GM23248 (cell line): ENCODE measurements at places on chromosomes 1 and 21.

DNA sequence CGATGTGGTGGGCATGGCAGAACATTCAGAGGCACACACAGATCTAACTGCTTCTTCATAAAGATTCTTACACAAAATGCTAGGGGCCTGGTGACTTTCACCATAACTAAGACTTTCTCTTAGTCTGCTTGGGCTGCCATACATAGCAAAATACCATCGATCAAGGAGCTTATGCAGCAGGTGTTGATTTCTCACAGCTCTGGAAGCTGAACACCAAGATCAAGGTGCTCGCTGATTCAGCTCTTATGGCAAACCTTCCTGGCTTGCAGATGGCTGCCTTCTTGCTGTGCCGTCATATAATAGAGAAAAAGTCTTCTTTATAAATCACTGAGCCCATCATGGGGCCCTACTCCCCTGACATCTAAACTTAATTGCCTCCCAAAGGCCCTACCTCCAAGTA, 487.3 kb downstream of the AJAP1 start:
- no peaks in the 10 kb centered on the region for H3K27me3 ChIP-seq
- H3K27ac ChIP-seq, result no peak overlapping the region
- no peak overlapping the region for H3K4me3 ChIP-seq
- H3K4me1 ChIP-seq, result no peaks in the 10 kb centered on the region
- H3K36me3 ChIP-seq, result no peaks in the 10 kb centered on the region

DNA sequence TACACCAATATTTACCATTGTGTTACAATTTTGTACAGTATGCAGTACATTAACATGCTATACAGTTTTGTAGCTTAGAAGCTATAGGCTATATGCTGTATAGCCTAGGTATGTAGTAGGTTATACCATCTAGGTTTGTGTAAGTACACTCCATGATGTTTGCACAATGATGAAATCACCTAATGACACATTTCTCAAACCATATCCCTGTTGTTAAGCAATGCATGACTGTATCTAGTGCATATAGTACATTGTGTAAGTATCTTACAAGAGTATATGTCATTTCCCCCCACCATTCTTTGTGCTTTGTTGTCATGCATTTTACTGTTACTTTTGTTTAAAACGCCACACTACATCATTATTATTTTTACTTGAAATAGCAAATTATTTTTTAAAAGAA, 65.7 kb upstream of the RNF11 start:
- H3K4me1 ChIP-seq, result no peaks in the 10 kb centered on the region
- no peak overlapping the region for H3K4me3 ChIP-seq
- peaks cover 15% of the 10 kb centered on the region; the same call in 1 of the 2 replicates for H3K27me3 ChIP-seq
- DNase-seq, result peak; percentile 51

- H3K36me3 ChIP-seq, result no peaks in the 10 kb centered on the region
- peaks cover 39% of the 10 kb centered on the region for H3K4me1 ChIP-seq
- H3K4me3 ChIP-seq, result no peak overlapping the region
- peak overlapping the region; percentile 55 for H3K27ac ChIP-seq
- DNase-seq, result peak; percentile 32
- H3K27me3 ChIP-seq, result no peaks in the 10 kb centered on the region
These were observed 77.1 kb downstream of the ITPKB start for GRCh38 chr1:226661965-226662364.

DNA sequence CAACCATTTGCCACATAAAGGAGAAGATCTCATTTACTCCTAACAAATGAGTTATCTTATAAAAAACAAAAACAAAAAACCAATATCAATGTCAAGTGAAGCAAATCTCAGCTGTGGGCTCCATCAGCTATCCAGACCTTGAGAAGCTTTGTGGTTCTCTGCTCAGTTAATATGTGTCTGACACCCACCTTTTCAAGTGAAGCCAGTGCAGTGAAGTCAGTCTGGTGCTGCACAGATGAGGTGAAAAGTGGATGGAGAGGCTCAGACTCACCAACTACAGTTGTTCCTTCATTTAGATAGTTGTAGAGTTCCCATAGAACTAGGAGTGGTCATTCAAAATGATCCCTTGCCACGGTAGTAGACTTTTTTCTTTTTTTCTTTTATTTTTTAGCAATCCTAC, 106.8 kb downstream of the NTNG1 start:
- no peaks in the 10 kb centered on the region for H3K27me3 ChIP-seq
- H3K36me3 ChIP-seq, result no peaks in the 10 kb centered on the region
- no peak for DNase-seq
- no peaks in the 10 kb centered on the region for H3K4me1 ChIP-seq
- H3K4me3 ChIP-seq, result no peak overlapping the region

- H3K4me3 ChIP-seq, result no peak overlapping the region
- H3K27me3 ChIP-seq, result no peaks in the 10 kb centered on the region
- no peaks in the 10 kb centered on the region for H3K4me1 ChIP-seq
- no peak overlapping the region for H3K27ac ChIP-seq
- no peak for DNase-seq
These were observed 288.0 kb upstream of the KAZN start for GRCh38 chr1:14310476-14310875.

DNA sequence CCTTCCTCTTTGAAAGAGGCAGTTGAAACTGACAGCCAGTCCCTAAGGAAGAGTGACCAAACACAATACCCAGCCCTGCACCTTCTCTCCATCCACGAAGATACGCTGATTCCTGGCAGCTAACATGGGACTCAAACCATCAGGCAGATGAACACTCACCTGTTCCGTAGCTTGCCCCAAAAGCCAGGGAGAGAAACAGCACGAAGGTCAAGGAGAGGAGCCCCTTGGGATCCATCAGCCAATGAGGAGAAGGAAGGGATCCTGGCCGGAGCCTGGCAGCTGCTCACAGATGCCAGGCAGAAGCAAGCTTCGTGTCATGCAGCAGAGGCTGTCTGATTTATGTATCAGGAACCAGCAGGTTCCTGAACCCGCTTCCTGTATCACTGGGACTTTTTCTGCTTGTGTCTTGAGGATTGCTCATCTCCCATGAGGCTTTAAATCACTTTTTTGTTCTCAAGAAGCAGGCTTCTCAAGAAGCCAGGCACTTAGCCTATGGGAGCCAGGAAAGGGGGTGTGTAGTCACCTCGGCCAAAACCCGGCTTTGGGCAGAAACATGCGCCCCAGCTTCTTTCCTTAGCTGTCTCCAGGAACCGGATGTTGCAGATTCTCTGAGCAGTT, at the start of gene SLAMF1:
Gene SLAMF1 (minus strand): TSS at position 334 of the 618 bp plus-strand sequence. CDS start 99 bp downstream, at position 235.
- no peak for DNase-seq
- no peak within 1 kb of the TSS for H3K27ac ChIP-seq
- no peaks in the 10 kb centered on the region for H3K36me3 ChIP-seq
- H3K27me3 ChIP-seq, result no peaks in the 10 kb centered on the region
- H3K4me1 ChIP-seq, result no peaks in the 10 kb centered on the region

DNA sequence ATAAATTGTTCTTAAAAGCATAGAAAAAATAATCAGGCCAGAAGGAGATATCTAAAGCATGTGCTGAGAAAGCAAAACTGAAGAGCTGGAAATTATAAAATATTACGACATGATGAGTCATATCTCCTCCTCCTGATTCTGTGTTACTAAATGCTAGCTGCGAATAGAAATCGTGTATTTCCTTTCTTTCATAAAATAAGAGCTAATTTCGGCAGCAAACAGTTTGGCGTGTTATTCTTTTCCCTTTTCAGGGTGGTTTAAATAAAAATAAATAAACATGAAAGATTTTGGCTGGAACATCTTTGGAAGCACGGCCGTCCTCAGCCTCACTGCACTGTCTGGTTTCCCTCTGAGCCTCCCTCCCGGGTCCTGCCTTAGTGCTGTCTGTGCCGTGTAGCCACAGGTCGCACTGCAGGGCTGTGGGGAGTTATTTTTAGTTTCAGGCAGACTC, 56.0 kb downstream of the ADARB1 start:
- H3K36me3 ChIP-seq, result no peaks in the 10 kb centered on the region
- peak overlapping the region; percentile 67 for H3K4me3 ChIP-seq
- peak overlapping the region; percentile 83 for H3K27ac ChIP-seq
- H3K27me3 ChIP-seq, result no peaks in the 10 kb centered on the region
- peaks cover 41% of the 10 kb centered on the region for H3K4me1 ChIP-seq

GRCh38 chr1:60655679-60656355, 426.5 kb upstream of the NFIA start:
- H3K4me1 ChIP-seq, result no peaks in the 10 kb centered on the region
- H3K4me3 ChIP-seq, result no peak overlapping the region
- no peaks in the 10 kb centered on the region for H3K27me3 ChIP-seq

GRCh38 chr1:94115900-94116436, 5.0 kb downstream of the ABCA4 start:
- no peaks in the 10 kb centered on the region for H3K27me3 ChIP-seq
- no peak overlapping the region for H3K4me3 ChIP-seq
- DNase-seq, result peak; percentile 88
- H3K4me1 ChIP-seq, result peaks cover 12% of the 10 kb centered on the region
- no peaks in the 10 kb centered on the region for H3K36me3 ChIP-seq

- H3K4me1 ChIP-seq, result no peaks in the 10 kb centered on the region
- H3K27ac ChIP-seq, result no peak overlapping the region
- no peak for DNase-seq
- no peak overlapping the region for H3K4me3 ChIP-seq
These were observed 151.1 kb downstream of the NTNG1 start for GRCh38 chr1:107291987-107292386.

- no peaks in the 10 kb centered on the region for H3K27me3 ChIP-seq
- no peak overlapping the region for H3K4me3 ChIP-seq
- no peak overlapping the region for H3K27ac ChIP-seq
- no peaks in the 10 kb centered on the region for H3K4me1 ChIP-seq
- DNase-seq, result no peak
These were observed 38.0 kb downstream of the WDR4 start for GRCh38 chr21:42841156-42841915.

DNA sequence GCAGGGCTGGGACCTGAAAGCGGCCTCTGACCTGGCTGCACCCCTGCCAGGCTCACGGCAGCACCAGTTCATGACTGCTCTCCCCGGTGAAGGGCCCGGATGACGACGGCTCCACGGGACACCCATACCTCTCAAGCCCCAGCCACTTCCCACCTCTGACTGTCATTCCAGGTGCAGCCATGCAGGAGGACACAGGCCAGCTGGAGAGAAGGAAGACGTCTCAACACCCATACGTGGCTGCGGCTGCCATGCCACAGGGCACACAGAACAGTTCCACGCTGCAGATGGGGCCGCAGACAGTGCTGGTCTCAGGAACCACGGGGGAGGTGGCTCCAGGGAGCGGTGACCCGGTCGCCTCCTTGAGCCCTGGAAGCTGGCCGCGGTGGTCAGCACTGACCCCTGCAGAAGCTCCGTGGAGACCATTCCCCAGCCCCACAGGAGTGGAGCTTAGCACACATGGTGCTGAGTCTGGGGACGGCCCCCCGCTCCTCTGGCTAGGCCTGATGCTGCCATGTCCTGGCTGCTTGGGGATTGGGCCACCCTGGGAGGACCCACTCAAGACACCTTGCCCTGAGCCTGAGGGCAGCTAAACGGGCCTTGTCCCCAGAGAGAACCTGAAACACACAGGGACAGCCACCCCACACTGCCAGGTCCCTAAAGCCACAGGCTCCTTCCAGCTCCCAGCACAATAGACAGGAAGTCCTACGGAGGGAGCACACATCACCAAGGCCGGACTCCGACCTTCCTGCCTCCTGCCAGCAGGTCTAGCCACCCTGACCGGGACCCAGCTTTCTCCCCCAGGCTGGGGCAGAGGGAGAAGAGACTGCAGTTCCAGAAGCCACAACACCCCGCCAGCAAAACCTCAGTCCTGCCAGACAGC, 8.6 kb downstream of the WNT9A start:
- no peak overlapping the region for H3K27ac ChIP-seq
- no peaks in the 10 kb centered on the region for H3K36me3 ChIP-seq
- DNase-seq, result no peak

GRCh38 chr21:21238629-21239400, 240.6 kb downstream of the NCAM2 start:
- no peaks in the 10 kb centered on the region for H3K27me3 ChIP-seq
- no peak overlapping the region for H3K4me3 ChIP-seq
- no peak overlapping the region for H3K27ac ChIP-seq
- no peaks in the 10 kb centered on the region for H3K36me3 ChIP-seq
- DNase-seq, result no peak
- H3K4me1 ChIP-seq, result no peaks in the 10 kb centered on the region

GRCh38 chr1:62364721-62365120, 45.5 kb upstream of the KANK4 start:
- no peaks in the 10 kb centered on the region for H3K36me3 ChIP-seq
- no peaks in the 10 kb centered on the region for H3K27me3 ChIP-seq
- no peak for DNase-seq
- no peaks in the 10 kb centered on the region for H3K4me1 ChIP-seq
- H3K27ac ChIP-seq, result no peak overlapping the region

- H3K27me3 ChIP-seq, result no peaks in the 10 kb centered on the region
- peaks cover 5% of the 10 kb centered on the region; the same call in 1 of the 2 replicates for H3K4me1 ChIP-seq
- H3K36me3 ChIP-seq, result no peaks in the 10 kb centered on the region
- DNase-seq, result no peak
- no peak overlapping the region for H3K4me3 ChIP-seq
These were observed 31.9 kb downstream of the ITSN1 start for GRCh38 chr21:33674226-33674625.

DNA sequence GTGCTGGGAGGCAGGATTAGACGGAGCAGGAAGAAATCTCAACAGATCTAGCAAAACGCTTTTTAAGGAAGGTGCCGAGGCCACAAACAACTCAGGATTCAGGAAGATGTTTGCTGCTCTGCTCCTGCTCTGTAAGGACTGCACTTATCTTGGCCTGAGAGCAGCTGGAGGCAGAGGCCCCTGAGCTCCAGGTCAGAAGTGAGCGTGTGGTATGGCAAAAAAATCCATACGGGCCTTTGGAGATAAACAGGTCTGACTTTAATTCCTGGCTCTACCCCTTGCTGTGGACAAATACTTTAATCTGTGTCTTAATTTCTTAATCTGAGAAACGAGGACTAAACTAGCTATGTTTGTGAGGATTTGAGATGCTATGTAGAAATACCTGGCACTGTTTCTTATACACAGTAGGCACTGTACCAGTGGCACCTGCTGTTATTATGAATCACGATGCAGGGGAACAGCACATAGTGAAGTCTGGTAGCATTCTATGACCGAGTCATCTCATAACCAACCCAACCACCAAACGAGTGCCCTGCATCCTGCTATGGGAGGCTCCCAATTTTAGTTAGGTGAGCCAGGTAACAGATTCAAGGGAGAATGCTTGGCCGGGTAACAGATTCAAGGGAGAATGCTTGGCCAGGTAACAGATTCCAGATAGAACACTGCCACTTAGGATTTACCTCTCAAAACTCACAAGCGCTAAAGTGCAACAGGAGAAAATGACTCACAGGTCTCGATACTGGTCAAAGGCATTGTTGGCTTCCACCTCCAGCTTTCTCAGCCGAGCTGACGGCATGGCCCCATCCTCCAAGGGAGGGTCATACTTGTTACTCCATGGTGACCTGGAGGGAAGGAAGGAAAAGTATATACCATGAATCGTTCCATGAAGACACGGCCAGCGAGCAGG, 65.9 kb downstream of the SLC66A1 start:
- no peak overlapping the region for H3K27ac ChIP-seq
- H3K4me3 ChIP-seq, result no peak overlapping the region
- no peak for DNase-seq
- H3K36me3 ChIP-seq, result peaks cover 34% of the 10 kb centered on the region

DNA sequence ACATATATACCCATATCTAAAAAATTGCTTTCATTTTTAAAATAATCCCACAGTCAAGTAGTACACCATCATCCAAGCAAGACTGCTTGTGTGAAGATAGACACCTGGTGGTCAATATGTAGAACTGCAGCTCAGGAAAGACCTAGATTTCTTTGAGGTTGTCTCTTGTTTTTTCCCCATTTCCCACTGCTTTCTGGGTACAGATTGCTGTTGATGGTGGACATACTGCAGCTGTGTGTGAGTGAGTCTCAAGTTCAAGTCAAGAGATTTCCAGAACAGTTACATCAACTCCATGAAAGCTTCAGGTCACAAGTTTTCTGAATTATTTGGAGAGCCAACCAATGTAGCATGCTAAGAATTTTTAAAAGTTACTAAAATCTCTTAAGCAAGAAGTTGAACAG, 306.4 kb downstream of the DUSP10 start:
- no peak overlapping the region for H3K4me3 ChIP-seq
- H3K27me3 ChIP-seq, result no peaks in the 10 kb centered on the region
- peak; percentile 78 for DNase-seq
- no peak overlapping the region for H3K27ac ChIP-seq
- peaks cover 29% of the 10 kb centered on the region for H3K4me1 ChIP-seq
